Retina (tissue), 1 donor: ENCODE measurements at places on chromosomes 7 and 10.

DNA sequence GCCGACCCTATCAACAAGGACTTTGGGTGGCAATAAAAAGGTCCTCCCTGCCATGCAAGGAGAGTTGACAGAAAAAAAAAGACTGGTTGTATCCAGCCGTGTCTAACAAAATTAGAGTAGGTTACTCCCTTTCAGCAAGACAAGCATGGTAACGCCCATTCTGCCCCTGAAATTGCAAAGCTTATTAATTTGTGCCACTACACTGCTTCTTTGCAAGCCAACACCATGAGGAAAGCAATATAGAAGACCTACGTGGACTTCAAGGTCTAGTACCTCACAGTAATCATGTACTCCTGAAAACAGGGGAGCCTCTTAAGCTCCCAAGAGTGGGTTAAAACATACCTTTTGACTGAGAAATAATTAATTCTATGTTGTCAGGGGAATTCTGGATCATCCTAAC is 90.3 kb downstream of the FRMPD2 start:
- DNase-seq, result no peak

- no peak for DNase-seq
These were observed 42.0 kb downstream of the CCDC6 start for GRCh38 chr10:59864141-59864962.

DNA sequence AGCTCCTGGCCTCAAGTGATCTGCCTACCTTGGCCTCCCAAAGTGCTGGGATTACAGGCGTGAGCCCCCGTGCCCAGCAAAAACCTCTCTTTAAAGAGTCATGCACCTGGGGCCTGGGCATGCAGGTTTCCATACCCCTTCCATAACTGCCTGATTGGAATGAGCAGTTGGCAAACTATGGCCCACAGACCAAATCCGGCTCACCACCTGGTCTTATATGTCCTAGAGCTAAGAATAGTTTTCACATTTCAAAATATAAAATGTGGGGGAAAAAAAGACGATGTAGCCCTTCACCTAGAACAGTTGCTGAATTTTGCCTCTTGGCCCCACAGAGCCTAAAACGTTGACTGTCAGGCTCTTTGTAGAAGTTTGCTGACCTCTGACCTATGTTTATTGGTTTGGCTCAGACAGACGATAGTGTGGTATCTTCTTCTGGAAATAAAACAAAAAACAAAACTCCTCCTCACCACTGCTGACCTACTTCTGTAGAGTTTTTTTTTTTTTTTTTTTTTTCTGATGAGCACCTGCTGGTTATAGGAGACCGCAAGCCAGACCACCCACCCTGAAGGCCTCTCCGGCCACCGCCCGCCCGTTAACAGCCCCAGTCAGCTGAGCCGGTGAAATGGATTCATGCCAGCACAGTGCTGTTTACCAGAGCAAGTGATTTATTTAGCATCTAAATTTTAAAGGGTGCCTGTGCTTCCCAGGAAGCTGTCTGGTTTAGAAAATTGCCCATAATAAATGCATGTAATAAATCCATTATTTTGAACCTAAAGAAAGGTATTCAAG is 33.5 kb upstream of the SFRP5 start:
- peak; percentile 49 for DNase-seq

- DNase-seq, result peak; percentile 60
These were observed 20.4 kb downstream of the MKRN1 start for GRCh38 chr7:140458916-140459315.

GRCh38 chr10:2081501-2081900 is 344.2 kb upstream of the ADARB2 start:
- DNase-seq, result peak; percentile 12

DNA sequence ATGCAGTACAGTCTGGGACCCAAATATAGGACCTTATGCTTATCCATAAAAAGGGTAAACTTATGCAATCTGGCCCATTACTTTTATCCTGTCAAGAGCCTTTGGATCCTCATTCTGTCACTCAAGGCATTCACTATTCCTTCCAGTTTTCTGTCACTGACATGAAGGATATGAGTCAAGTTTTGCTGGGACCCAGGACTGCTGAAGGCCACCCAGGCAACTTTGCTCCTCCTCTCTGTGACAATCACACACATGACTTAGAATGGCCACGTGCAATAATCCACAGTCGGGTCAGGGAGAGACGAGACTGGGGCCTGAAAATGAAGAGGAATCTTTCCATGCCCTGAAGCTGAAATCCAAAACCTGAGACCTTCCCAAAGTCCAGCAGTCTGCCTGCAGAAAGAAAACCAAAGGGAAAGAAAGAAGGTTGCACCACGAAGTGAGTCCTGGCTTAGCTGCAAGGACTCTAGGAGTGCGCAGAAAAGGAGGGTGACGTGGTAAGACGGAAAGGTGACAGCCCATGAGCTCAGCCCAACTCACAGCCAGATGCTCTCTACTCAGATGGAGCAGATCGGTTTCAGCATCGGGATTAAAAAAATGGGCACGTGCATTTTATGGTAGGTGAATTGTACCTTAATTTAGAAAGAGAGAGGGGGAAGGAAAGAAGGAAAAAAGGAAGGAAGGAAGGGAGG is 67.2 kb downstream of the VOPP1 start:
- DNase-seq, result no peak

GRCh38 chr10:67666416-67667034 is 29.5 kb downstream of the CTNNA3 start:
- DNase-seq, result peak; percentile 17

DNA sequence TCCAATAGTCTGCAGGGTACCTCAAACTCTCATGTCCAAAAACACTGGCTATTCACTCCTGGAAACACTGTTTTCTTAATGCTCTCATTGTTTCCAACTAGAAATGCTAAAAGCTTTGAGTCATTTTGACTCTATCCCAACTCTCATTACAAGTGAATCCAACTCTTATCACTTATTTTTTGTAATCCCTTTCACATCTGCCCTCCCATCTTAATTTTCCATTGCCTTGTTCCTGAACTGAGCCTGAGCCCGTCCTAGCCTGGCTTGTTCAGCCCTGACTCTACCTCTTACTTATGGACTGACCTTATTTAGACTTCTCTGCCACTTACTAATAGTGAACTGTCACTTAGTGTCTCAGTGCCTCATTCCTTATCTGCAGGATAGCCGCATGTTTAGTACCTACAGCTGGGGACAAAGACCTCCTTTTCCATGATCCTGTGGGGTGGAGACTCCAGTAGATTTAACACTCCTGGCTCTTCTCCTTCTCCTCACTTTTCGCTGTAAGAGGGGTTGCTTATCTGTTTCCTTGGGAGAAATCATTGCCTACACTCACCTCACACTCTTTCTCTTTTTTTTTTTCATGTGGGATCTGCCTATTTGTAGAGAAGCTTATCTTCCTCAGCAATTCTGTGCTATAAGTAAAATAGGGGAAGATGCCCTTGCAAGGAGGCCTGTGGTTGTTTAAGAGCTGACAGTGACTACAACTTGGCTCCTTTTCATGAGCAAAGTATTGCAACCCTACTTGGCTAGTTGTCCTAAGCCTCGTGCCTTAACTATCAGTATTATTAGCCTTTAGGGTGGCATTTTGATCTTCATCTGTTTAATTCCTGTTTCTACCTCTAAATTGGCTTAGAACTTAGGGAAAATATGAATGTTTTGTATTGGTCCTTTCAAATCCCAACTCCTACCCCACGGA is 56.4 kb downstream of the SLC16A12 start:
- no peak for DNase-seq

DNA sequence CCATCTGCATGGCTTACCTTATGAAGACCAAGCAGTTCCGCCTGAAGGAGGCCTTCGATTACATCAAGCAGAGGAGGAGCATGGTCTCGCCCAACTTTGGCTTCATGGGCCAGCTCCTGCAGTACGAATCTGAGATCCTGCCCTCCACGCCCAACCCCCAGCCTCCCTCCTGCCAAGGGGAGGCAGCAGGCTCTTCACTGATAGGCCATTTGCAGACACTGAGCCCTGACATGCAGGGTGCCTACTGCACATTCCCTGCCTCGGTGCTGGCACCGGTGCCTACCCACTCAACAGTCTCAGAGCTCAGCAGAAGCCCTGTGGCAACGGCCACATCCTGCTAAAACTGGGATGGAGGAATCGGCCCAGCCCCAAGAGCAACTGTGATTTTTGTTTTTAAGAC is 12.4 kb downstream of the DUSP5 start:
- DNase-seq, result no peak

- DNase-seq, result no peak
These were observed 23.4 kb downstream of the SMURF1 start for GRCh38 chr7:99120501-99120900.

DNA sequence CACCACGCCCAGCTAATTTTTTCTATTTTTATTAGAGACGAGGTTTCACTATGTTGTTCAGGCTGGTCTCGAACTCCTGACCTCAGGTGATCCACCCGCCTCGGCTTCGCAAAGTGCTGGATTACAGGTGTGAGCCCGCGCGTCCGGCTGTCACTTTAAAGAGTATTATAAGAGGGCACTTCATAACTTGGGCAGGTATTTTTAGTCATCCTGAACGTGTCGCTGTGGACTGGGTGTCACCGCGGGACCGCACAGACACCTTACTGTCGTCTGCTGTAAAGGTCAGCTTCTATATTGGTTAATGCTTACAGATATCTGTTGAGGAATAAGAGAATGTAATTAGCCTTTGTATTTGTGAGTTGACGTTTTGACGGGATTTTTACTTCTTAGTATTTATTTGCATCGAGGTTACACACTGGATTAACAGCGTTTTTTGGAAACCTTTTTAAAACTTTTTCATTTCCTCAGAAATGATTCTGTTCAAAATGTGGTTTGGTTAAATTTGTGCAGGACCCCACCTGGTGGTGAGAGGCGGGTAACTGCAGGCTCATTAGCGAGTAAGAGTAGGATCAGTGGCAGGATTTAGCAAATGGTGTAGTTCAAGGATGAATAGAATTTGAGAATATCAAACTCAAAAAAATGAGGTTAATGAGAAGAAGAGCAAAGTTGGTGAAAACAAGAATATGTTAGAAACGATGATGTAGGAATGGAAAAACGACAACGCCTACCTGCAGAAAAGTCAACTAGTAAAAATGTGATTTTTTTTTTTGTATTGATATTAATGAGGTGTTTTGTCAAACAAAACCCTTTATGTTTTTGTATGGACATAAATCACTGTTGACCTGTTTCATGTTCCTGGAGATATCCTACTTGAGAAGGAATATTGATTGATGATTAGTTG is 3.2 kb downstream of the DNAJB6 start:
- peak; percentile 72 for DNase-seq

- no peak for DNase-seq
These were observed 233.4 kb downstream of the PAXIP1 start for GRCh38 chr7:154769527-154769926.

DNA sequence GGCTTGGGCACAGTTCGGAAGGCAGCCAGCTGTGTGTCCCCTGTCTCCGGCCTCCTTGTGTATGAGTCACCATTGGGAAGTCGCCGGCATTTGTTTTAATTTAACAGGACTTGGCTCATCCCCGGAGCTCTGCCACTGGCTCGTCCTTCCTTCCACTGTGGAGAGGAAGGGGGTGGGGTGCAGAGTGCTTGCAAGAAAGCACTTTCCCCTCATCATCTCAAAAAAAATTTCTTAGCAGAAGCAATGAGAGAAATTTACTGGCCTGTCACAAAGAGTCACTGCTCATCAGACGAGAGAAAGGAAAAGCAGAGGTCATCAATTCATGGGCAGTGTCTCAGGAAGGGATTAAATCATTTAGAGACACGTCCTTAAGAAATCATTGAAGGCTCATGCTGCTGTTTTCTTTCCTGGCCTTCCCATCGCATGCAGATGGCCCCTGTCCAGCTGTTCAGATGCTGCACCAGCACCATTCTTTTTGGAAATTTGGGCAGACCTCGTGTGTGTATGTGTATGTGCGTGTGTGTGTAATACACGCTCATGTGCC is 93.3 kb downstream of the BMS1 start:
- DNase-seq, result no peak

DNA sequence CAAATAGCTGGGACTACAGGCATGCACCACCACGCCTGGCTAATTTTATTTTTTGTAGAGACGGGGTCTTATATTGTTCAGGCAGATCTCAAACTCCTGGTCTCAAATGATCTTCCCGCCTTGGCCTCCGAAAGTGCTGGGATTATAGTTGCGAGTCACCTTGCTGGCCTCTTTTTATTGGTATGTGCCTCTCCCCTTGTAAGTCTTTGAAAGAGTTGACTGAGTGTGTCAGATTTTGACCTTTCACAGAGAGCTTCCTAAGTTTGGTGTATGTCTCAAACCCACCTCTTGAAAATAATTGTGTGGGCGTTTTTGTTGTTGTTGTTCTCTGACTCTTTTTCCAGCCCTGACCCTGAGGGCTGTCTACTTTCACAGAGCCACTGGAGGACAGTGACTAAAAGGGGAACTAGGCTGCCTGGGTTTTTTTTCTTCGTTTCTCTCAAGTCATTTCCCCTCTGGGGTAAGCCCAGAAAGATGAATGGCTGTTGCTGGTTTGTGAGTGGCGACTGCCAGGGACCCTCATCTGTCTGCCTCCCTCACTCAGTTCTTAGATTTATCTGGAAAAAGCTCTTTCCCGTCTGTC is 262.8 kb downstream of the ZEB1 start:
- no peak for DNase-seq

GRCh38 chr7:157016352-157017041 is 6.0 kb upstream of the MNX1 start:
- peak; percentile 60 for DNase-seq

DNA sequence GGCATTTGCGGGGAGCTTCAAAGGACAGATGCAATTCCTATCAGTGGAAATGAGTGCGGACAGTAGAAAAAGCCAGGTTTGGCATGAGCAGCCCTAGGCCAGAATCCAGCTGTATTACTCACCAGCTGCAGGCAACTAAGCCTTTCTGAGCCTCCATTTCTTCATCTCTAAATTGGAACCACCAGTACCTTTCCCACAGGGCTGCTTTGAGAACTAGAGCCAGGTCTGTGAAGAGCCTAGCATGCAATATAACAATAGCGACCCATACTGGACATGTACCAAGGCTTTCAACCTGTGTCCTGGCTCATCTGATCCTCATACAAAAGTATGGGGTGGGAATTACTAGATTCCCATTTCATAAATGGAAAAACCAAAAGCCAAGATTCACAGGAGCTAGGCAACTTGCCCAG is 101.0 kb downstream of the GSAP start:
- DNase-seq, result no peak

- no peak for DNase-seq
These were observed 10.9 kb upstream of the TEX47 start for GRCh38 chr7:88806280-88807037.

- no peak for DNase-seq
These were observed 356.6 kb upstream of the ZMIZ1 start for GRCh38 chr10:78712147-78712546.

- DNase-seq, result no peak
These were observed 490.8 kb downstream of the TNS3 start for GRCh38 chr7:47091141-47091540.

DNA sequence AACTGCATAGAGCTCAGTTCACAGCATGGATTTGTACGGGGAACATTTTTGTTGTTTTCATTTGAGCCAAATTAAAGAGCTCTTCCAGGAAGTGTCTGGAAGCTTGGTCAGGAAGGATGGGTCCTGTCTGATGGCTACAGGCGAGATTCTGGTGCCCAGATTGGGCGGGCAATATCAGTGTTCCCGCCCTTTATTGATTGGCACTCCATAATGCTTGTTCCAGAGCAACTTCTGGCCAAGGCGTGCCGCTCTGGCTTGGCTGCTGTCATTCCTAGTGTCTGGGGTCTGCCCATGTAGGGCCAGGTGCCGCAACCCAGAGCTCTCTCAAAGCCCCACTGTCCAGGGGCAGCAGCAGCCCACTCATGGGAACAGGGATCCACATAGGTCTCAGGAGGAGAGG is 45.9 kb downstream of the RAMP3 start:
- DNase-seq, result no peak

GRCh38 chr10:88995156-88995876 is 4.7 kb downstream of the FAS start:
- DNase-seq, result no peak

GRCh38 chr7:47374538-47374937 is 207.4 kb downstream of the TNS3 start:
- no peak for DNase-seq
